Endothelial cell of umbilical vein (primary cell): ENCODE measurements at places on chromosomes 7 and 10.

DNA sequence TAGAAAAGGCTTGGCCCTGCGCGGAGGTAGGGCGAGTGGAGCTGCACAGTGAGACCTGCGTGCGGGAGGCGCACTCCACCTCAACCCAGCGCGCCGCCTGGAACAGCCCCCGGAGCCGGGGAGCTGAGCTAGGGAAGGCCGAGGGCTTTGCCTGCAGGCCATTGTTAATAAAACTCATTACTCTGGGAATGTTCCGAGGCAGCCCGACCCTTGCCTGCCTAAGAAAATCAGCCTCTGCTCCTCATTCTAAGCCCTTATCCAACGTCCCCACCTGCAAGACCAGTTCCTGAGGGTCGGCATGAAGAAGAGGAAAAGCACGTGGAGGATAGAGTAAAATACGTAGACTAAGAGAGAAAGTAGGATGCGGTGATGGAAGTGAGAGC is 55.3 kb downstream of the C7orf25 start:
- DNase-seq, result no peak

GRCh38 chr10:73916761-73917470 is 6.0 kb downstream of the PLAU start:
- no peak for DNase-seq

- DNase-seq, result peak; percentile 53
Measured at GRCh38 chr7:150568714-150569113, 1.5 kb downstream of the GIMAP4 start.

GRCh38 chr7:18040196-18040595 is 12.6 kb upstream of the PRPS1L1 start:
- no peak for DNase-seq

DNA sequence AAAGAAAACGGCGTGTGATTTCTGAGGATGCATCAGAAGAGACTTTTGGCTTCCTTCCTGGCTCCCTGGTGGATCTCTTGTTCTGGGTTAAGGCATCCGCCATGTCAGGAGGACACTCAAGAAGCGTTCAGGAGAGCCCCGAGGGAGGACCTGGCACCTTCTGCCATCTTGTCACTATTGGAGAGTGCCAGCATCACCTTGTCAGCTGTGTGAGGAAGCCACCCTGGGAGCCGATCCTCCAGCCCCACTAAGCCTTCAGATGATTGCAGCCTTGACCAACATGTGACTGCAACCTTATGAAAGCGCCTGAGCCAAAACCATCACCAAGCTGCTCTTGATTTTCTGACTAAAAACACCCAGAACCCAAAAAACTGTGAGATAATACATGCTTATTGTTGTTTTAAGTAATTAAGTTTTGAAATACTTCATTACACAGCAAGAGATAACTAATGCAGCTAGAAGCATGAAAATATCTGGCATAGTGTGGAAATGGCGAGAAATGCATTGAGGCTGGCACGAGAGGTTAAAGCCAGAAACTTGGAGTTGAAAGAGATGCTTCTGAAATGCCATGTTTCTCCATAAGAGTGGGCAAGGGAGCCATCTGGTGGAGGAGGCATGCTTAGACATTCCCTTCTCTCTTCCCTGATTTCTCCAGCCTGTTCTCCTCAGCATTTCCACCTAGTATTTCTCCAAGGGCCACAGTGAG is 5.4 kb upstream of the ZFYVE27 start:
- peak; percentile 79 for DNase-seq

GRCh38 chr7:38660427-38661099 is 29.4 kb upstream of the AMPH start:
- DNase-seq, result peak; percentile 45

GRCh38 chr10:122213766-122214165 is 57.3 kb upstream of the BTBD16 start:
- no peak for DNase-seq

- no peak for DNase-seq
Measured at GRCh38 chr7:106570948-106571418, 90.0 kb downstream of the CCDC71L start.

- DNase-seq, result no peak
Measured at GRCh38 chr10:108709927-108710722, 1213.2 kb downstream of the XPNPEP1 start.

- peak; percentile 65 for DNase-seq
Measured at GRCh38 chr7:41977151-41977651, 259.8 kb downstream of the GLI3 start.

GRCh38 chr10:87861566-87861952 is 1.8 kb downstream of the KLLN start:
- peak; percentile 81 for DNase-seq

DNA sequence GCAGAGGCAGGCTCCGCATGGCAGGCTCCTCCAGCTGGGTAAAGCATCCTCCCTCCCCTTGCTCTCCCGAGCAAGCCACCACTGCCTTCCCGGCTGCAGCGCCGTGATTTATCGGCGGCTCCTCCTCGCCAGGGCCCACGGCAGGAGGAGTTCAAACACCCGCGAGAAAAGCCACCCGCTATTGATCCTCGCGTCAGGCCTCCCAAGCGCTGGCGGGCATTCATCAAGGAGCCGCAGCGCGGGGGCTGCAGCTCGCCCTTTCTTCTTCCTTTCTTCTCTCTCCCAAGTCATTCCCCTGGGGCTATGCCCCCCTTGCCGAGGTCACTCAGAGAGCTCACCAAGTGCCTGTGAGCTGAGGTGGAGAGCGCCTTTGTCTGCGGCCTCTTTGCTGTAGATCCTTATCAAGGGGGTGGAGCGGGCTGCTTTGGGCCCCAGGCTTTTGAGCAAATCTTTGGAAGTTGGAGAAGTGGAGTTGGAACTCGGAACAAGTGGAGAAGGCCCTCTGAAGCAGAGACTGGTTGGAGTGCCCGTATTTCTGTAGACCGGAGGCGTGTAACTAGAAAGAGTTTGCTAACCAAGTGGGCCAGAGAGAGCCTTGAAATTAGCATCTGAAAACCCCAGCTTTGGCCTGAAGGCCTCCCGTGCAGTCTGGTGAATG is 107.2 kb upstream of the PPIF start:
- DNase-seq, result no peak

DNA sequence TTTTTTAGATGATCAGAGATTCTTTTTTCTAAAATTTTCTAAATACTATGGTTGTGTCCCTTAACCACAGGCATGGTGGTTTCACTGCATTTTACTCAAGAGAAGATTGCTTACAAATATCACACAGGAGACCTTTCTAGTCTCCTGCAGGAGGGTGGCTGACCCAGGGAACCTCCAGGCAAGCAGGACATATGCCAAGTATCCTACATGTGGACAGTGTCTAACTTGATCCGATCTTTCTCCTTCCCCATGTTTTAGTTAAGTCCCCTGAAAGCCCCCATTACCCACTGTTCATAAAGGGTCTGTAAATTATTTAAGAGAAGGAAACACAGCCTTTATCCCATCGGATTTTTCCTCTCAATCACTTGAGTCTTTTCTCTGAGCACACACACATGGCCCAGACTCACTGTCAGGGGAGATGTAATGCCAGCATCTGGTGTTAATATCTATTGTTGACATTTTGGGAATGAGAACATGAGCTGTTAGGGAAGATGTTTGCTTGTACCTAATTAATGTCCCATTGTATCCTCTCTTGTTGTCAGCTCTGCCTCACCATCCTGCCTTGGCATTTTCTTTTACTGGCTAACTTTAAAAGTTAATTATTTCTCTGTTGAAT is 755.2 kb downstream of the AUTS2 start:
- no peak for DNase-seq

DNA sequence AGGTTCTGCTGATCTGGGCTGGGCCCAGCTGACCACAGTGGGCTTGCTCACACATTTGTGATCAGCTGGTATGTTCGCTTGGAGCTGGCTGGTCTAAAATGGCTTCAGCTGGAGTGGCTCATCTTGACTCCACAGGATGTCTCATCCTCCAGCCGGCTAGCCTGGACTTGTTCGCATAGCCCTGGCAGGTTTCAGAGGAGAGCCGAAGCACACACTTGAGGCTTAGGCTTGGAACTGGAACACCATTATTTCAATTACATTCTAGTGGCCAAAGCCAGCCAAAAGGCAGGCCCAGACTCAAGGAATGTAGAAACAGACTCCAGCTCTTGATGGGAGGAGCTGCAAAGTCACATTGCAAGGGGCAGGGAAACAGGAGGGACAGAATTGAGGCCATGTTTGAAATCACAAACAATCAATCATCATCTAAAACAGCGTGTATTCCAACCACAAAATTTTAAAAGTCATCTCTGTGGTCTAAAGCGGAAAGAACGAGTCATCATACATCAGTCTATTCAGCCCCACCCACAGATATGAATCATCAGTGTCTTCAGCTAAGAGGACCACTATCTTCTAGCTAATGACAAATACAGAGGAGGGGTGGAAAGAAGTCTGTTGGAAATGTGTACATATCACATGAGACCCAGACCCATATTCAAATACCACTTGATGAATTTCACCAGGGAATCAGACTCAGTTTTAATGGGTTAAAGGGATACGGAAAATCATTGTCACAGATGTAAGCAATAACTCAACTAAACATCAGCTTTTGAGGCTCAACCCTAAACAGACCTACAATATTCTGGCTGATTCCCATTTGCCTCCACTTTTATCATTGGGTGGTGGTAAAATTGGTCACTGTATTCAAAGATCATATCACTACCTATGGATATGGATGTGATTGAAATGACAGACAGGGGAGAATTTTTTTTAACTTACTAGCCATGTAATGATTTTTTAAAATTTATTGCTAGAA is 139.0 kb upstream of the MKLN1 start:
- DNase-seq, result peak; percentile 39

GRCh38 chr10:91159254-91159783 is 61.1 kb upstream of the PCGF5 start:
- DNase-seq, result no peak

DNA sequence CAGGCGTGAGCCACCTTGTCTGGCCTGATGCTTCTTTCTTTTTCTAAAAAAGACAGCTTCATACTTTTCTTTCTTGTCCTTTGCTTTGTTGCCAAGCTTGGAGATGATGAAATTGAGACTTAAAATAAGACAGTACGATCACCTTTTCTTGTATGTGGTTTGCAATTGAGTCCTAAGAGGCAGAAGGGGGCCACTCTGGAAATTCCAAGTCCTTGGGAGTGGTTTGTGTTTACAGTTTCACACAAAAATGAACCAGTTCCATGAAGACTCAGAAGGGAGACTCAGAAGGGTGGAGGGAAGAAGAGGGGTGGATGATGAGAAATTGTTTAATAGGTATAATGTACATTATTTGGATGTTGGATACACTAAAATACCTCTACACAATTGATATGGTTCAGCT is 70.7 kb upstream of the TNS3 start:
- DNase-seq, result no peak

DNA sequence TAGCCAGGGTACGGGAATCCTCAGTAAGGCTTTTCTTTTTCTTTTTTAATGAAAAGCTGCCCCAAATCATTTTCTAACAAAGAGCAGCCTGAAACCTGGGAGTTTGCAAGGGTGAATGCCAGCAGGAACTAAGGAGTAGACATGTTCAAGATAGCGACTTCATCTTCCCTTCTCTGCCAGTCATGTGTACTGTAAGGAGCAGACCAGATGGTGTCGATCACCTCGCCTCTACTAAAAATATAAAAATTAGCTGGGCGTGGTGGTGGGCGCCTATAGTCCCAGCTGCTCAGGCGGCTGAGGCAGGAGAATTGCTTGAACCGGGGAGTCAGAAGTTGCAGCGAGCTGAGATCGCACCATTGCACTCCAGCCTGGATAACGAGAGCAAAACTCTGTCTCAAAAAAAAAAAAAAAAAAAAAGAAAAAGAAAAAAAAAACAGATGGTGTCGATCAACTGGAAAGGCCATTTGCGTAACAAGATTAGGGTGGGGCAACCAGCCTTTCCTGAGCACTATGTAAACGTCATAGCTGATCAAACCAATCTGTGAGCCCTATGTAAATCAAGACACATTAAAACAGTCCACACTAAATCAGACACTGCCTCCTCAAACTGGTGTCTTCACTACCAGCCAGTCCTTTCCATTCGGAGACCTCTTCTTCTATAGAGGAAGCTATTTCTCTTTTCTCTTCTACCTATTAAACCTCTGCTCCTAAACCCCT is 33.8 kb downstream of the NOLC1 start:
- no peak for DNase-seq

DNA sequence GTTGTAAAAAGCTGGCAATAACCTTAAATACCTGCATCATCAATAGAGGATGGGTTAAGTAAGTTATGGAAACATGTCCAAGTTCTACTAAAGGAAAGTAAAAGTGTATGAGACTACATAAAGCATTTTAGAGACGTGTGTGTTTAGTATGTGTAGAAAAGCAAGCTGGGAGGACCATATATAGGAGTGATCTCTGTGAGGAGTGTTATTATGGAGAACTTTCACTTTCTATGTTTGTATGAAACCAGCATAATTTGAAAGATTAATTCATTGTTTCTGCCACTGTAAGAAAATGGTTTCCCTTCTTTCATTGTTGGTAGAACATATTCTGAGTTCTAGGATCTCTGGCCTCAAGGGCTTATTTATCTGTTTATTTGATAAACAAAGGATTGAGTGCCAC is 19.2 kb upstream of the PDLIM1 start:
- no peak for DNase-seq

- DNase-seq, result no peak
Measured at GRCh38 chr10:69687426-69687825, 57.4 kb downstream of the FAM241B start.

DNA sequence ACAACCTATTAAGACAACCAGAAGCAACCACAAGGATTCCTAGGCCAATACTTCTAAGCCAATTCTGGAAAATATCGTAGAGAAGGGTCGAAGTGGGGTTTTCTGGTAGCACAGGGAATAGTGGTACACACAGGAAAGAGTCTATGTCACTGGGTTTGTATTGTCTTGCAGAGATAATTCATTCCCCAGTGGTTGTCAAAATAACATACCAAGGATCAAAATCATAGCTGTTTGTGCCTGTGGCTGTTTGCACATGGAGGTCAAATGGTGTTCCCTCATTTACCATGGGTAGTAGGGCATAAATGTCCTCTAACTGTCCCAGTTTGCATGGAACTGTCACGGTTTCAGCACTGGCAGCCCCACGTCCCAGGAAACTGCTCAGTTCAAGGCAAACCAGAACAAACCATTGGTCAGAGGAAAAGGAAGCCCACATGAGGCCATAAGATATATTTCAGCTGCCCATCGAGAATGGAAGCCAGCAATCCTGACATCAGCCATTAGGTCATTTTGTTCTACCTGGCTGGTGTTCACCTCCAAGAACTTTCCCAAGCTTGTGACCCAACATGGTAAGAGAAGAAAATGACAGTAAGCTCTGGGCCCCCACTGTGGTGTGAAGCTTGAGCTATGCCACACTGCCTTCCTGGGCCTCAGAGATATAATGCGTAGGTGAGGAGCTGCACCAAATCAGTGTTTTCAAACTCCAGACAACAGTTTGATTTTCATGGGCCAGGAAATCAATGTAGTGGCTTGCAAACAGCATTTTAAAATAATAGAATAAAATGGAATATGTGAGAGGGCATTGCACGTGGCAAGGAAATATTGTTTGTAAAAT is 53.9 kb upstream of the NFE2L3 start:
- DNase-seq, result no peak

- DNase-seq, result no peak
Measured at GRCh38 chr10:113911113-113911512, 56.7 kb downstream of the NHLRC2 start.

- DNase-seq, result no peak
Measured at GRCh38 chr10:122957474-122957873, 3.4 kb upstream of the C10orf88 start.

- DNase-seq, result no peak
Measured at GRCh38 chr10:82980321-82980720, 1105.3 kb downstream of the NRG3 start.
